ENCODE measurements at places on chromosomes 2 and 18.

- no peak overlapping the region for H3K4me3 ChIP-seq
- H3K27ac ChIP-seq, result peak overlapping the region; percentile 83
- no peak for DNase-seq
- peaks cover 9% of the 10 kb centered on the region for H3K36me3 ChIP-seq
- H3K27me3 ChIP-seq, result no peaks in the 10 kb centered on the region
- peaks cover 55% of the 10 kb centered on the region for H3K4me1 ChIP-seq
Measured at GRCh38 chr2:233111427-233111826, 51.3 kb downstream of the INPP5D start.

GRCh38 chr2:215486291-215487001 is 50.6 kb upstream of the FN1 start:
- no peak for DNase-seq
- peaks cover 7% of the 10 kb centered on the region for H3K27me3 ChIP-seq
- H3K27ac ChIP-seq, result no peak overlapping the region
- no peaks in the 10 kb centered on the region for H3K36me3 ChIP-seq

DNA sequence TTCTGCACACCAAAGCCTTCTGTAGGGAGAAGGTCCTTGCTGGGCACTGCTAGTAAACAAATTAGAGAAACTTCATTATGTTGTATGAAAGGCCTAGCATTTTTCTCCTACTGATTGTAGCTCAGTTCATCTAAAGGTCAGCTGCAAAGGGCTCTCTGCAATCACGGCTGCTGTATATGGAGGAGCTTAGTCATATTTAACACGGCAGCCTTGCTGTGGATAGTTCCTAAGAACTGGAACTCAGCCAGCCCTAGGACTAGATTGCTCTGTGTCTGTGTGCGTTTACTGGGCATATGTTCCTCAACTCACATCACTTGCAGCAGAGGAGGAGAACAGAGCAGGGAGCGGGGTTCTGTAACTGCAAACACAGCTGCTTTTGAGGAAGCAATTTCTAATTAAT is 1103.9 kb upstream of the KLHL29 start:
- H3K4me3 ChIP-seq, result no peak overlapping the region
- no peaks in the 10 kb centered on the region for H3K36me3 ChIP-seq

- no peaks in the 10 kb centered on the region for H3K27me3 ChIP-seq
- DNase-seq, result no peak
- H3K4me1 ChIP-seq, result peaks cover 16% of the 10 kb centered on the region
- H3K27ac ChIP-seq, result peak overlapping the region; percentile 6
- H3K36me3 ChIP-seq, result peaks cover 20% of the 10 kb centered on the region
Measured at GRCh38 chr2:130339885-130340745, 2.6 kb upstream of the IMP4 start.

DNA sequence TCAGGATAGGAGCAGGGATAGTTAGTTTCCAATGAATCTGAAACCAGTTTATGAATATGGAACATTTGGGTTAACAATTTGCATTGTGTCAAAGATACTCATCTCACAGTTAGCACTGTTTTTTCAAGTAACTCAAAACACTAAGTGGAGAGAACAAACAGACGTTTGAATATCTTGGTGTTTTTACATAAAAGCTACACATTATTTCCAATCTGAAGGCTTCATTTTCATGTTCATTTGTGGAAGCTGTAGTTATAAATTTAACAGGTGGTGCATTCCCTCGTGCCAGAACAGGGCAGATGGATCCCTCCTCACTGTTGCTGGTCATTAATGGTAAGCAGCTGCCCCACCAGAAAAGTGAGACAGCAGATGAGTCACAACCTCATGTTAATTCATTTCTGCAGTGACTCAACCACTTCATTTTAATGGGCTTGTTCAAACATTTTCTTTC is 286.9 kb downstream of the TMX3 start:
- no peak for DNase-seq
- no peaks in the 10 kb centered on the region for H3K27me3 ChIP-seq
- H3K27ac ChIP-seq, result no peak overlapping the region
- no peaks in the 10 kb centered on the region for H3K36me3 ChIP-seq

DNA sequence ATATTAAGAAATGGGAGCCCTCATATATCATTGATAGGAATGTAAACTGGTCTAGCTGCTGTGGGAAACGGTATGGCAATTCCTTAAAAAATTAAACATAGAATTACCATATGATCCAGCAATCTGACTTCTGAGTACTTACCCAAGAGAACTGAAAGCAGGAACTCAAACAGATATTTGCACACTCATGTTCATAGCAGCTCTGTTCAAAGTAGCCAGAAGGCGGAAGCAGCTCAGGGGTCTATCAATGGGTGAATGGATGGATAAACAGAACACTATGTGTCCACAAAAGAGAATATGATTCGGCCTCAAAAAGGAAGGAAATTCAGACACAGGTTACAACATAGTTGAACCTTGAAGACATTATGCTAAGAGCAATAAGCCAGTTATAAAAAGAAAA is 135.7 kb upstream of the NDUFV2 start:
- H3K27me3 ChIP-seq, result peaks cover 1% of the 10 kb centered on the region
- H3K36me3 ChIP-seq, result no peaks in the 10 kb centered on the region
- peaks cover 13% of the 10 kb centered on the region for H3K4me1 ChIP-seq
- peak overlapping the region; percentile 2 for H3K27ac ChIP-seq
- no peak for DNase-seq

DNA sequence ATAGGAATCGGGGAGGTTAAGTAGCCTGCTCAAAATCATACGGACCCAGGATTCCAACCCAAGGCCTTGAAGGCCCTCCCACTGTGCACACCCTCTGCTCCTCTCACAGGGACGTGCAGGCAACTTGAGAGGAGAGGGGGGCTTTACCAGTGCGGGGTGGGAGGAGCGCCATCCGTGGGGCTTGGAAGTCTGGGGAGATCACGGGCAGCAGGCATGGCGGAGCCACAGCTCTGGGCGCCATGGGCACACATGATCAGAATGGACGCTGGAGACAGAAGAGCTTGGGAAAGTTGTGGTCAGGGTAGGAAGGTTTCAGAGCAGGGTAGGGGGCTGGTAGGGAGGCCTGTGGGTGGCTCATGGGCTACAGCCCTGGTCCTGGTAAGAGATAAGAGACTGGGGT is 70.7 kb downstream of the TFCP2L1 start:
- no peaks in the 10 kb centered on the region for H3K36me3 ChIP-seq
- H3K27me3 ChIP-seq, result no peaks in the 10 kb centered on the region
- H3K4me1 ChIP-seq, result no peaks in the 10 kb centered on the region
- no peak for DNase-seq
- no peak overlapping the region for H3K27ac ChIP-seq
- no peak overlapping the region for H3K4me3 ChIP-seq

GRCh38 chr2:17497718-17498117 is 20.5 kb downstream of the RAD51AP2 start:
- peaks cover 2% of the 10 kb centered on the region for H3K27me3 ChIP-seq
- no peaks in the 10 kb centered on the region for H3K4me1 ChIP-seq
- no peaks in the 10 kb centered on the region for H3K36me3 ChIP-seq
- DNase-seq, result no peak
- no peak overlapping the region for H3K27ac ChIP-seq

- H3K4me3 ChIP-seq, result no peak overlapping the region
- no peaks in the 10 kb centered on the region for H3K4me1 ChIP-seq
- H3K36me3 ChIP-seq, result no peaks in the 10 kb centered on the region
- no peaks in the 10 kb centered on the region for H3K27me3 ChIP-seq
- H3K27ac ChIP-seq, result no peak overlapping the region
Measured at GRCh38 chr2:158655628-158656027, 139.5 kb upstream of the DAPL1 start.

GRCh38 chr18:22683196-22683676 is 249.9 kb upstream of the RBBP8 start:
- H3K27me3 ChIP-seq, result peaks cover 3% of the 10 kb centered on the region
- H3K4me1 ChIP-seq, result no peaks in the 10 kb centered on the region
- DNase-seq, result no peak
